ENCODE measurements at places on chromosomes 5 and 9.

- DNase-seq = no peak
Observed at GRCh38 chr5:22521521-22521920, 331.6 kb downstream of the CDH12 start.

DNA sequence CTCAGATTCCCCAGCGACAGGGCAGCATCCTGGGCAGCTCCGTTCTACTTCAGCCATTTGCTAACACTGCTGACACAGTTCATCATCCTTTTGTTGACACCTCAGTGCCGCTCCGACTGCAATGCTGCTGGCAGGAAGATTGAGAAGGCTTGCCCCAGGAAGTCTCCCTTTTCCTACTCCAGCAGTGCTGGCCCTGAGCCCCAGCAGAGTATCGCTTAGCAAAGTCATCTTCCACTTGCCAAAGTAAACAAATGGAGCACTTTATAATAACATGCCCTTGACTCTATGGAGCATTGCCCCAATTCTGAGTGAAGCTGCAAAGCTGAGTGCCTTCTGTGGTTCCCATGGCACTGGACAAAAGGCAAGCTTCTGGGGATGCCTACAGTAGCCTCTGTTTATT, 32.2 kb downstream of the PRLR start:
- DNase-seq = no peak

- DNase-seq = no peak
Observed at GRCh38 chr9:114002271-114002985, 75.7 kb downstream of the AMBP start.

DNA sequence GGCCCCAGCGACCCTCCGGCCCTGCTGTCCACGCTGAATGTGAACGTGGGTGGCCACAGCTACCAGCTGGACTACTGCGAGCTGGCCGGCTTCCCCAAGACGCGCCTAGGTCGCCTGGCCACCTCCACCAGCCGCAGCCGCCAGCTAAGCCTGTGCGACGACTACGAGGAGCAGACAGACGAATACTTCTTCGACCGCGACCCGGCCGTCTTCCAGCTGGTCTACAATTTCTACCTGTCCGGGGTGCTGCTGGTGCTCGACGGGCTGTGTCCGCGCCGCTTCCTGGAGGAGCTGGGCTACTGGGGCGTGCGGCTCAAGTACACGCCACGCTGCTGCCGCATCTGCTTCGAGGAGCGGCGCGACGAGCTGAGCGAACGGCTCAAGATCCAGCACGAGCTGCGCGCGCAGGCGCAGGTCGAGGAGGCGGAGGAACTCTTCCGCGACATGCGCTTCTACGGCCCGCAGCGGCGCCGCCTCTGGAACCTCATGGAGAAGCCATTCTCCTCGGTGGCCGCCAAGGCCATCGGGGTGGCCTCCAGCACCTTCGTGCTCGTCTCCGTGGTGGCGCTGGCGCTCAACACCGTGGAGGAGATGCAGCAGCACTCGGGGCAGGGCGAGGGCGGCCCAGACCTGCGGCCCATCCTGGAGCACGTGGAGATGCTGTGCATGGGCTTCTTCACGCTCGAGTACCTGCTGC, 839 bp downstream of the KCNV2 start:
- no peak for DNase-seq

- DNase-seq = no peak
Observed at GRCh38 chr5:169303119-169303515, 2.2 kb upstream of the SLIT3 start.

DNA sequence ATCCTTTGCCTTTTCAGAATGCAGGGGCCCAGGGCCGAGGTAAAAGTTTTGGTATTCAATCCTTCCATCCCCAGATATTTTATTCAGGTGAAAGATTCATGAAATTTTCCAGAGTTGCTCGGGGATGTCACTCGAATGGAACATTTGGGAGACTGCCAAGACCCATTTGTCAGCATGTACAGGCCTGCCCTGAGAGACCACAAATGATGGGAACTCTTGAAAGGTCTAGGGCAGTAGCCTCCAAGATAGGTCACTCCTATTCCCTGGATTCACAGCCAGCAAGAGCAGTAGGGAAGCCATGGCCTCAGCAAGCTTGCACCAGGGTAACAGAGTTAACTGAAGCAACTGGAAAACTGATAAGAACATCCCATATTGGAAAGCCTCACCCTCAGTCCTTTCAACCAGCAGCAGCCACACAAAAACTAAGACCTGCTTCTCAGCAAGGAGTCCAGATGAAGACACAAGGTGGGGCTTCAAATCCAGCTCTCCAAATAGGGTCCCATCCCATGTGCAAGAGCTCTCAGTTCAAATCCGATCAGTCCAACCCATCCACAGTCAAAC, 12.5 kb downstream of the CARD6 start:
- DNase-seq = no peak

GRCh38 chr9:83477120-83477519, 61.1 kb downstream of the FRMD3 start:
- no peak for DNase-seq

DNA sequence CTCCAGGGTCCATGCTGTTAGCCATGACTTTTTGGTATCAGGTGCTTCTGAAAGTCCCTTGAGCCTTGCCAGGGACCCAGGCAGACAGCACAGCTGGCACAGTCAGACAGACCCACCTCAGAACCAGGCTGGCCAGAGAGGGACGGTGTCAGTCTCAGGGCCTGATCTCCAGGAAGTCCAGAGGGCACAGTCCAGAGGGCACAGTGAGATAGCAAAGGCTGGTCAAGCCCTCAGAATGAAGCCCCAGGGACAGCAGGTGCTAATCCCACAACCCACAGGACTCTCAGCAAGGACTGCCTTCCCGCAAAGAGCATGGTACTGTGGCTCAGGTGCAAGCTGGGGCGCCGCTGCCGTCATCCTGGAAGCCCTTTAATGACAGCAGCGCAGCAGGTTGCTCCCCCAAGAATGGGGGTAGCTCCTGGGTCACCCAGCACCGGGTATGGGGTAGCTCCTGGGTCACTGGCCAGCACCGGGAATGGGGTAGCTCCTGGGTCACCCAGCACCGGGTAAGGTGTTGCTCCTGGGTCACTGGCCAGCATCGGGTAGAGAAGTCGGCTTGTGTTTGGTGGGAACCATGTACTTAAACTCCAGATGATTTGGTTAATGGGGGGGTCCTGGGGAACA, 105.6 kb upstream of the PHYKPL start:
- DNase-seq = no peak

DNA sequence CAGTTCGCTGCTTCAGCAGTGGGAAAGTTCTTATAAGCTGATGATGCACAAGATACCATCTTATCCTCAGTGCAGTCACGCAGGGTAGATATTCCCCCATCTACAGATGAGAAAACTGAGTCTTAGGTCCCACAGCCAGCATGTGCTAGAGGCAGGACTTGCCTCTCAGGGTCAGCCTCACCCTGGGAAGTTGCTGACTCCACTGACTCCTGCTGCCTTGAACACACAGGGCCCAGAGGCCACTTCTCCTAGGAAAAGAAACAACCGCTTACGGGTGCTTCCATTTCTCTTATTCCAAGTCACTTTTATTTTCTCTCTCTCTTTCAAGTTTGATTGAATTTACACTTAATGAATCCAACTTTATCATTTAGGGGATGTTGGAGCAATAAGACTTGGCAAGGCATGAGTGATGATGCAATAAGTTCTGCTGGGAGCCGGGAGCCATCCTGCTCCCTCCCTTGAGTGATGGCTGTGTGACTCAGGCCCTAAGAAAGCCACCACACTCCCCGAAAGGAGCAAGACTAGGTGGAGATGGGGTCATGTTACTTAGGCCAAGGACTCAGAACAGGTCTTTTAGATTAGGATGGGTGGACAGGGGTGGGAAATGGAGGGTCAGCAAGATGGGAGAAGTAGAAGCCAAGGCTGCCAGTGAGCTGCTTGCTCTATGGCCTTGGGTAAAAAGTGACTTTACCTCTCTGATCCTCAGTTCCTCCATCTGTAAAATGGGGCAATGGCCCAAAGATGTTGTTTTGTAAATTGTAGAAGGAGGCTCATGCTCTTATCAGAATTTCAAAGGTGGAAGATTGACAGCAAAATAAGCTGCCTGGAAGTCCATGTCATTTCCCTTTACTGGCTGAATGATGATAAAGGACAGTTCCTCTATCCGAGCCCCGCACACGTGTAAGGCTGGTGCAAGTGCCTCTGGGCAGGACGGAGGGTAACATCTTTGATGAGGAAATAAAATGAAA, 67.4 kb upstream of the ZNF618 start:
- DNase-seq = no peak

DNA sequence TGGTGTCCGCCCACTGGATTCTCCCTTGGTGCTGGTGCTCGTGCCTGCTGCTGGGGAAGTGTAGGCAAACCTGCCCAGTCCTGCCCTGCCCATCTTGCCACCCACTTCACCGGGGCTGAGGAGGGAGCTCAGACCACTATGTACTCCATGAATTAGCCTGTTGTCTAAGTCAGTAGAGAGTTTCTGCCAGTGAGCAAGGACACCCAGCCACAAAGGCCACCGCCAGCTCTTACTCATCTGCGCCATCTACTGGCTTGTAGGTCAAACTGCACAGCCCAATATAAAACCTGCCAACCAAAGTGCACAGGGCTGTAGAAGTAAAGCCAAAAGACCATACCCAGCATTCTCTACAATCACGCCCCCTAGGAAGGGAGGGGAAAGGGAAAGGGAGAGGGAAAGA, 102.3 kb downstream of the GLIS3 start:
- DNase-seq = peak; percentile 10

GRCh38 chr9:16626577-16627130, 243.8 kb downstream of the BNC2 start:
- DNase-seq = no peak

GRCh38 chr9:132059361-132059760, 20.3 kb downstream of the MED27 start:
- no peak for DNase-seq

- DNase-seq = no peak
Observed at GRCh38 chr9:111871499-111871855, 25.1 kb upstream of the UGCG start.

- no peak for DNase-seq
Observed at GRCh38 chr5:154071799-154072413, 33.1 kb downstream of the MFAP3 start.

GRCh38 chr9:120514405-120514804, 65.6 kb downstream of the CDK5RAP2 start:
- no peak for DNase-seq

- DNase-seq = no peak
Observed at GRCh38 chr5:172412724-172413286, 41.5 kb downstream of the SH3PXD2B start.

DNA sequence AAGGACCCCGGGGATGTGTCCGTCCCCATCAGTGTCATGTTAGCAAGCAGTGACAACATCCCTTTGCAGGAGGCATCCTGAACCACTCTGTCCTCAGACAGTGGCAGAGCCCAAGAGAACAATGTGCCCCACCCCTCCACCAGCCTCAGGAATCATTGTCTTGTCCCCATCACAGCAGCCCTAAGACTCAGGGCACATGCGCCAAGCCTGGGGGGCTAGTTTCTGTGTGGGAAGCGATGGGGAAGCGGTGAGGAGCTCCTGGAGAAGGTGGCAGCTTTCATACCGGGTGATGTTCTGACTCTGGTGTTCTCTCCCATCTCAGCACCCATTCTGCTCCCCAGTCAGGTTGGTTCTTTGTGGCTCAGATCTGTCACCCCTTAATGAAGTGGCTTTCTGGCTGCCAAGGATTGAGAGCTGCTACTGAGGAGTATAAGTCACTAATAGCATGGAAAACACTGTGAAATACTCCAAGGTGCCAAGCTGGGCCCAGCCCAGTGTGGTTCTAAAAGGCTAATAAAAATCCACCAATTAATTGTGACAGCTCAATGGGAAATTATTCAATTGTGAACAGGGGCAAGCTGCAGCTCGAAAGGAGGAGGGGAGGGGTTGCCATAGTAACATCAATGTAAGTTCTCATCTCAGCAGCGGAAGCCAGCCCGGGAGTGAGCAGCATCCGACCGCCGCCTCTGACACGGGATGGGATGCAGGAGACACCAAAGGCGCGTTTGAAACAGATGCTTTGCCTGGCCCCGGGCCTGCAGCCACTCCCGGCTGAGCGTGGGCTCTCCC, 4.7 kb downstream of the QRFP start:
- no peak for DNase-seq

- DNase-seq = no peak
Observed at GRCh38 chr5:10671041-10672008, 89.7 kb downstream of the DAP start.

GRCh38 chr9:109542922-109543321, 44.8 kb upstream of the PTPN3 start:
- no peak for DNase-seq

DNA sequence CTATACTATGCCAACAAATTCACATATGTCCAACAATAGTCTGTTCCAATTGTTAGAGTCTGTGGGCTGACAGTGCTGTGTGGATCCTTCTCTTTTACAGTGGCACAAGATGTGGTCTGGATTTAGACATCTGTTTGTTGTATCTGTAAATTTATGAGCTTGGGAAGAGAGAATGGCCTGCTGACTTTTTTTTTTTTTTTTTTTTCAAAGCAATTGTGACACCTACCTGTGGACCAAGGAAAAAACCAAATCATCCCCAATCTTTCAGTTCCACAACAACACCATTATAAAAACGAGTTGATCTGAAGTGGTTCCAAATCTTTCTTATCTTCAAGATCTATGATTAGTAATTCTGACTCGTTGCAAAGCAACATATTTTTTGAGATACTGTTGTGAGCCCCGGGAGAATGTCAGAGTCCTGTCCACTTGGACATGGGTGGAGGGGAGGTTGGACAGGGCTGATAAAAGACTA, 4.9 kb downstream of the IRX2 start:
- no peak for DNase-seq

GRCh38 chr9:31089549-31090221, 1294.8 kb upstream of the ACO1 start:
- no peak for DNase-seq

GRCh38 chr9:137176302-137177182, 4.7 kb upstream of the TMEM210 start:
- DNase-seq = peak; percentile 36

DNA sequence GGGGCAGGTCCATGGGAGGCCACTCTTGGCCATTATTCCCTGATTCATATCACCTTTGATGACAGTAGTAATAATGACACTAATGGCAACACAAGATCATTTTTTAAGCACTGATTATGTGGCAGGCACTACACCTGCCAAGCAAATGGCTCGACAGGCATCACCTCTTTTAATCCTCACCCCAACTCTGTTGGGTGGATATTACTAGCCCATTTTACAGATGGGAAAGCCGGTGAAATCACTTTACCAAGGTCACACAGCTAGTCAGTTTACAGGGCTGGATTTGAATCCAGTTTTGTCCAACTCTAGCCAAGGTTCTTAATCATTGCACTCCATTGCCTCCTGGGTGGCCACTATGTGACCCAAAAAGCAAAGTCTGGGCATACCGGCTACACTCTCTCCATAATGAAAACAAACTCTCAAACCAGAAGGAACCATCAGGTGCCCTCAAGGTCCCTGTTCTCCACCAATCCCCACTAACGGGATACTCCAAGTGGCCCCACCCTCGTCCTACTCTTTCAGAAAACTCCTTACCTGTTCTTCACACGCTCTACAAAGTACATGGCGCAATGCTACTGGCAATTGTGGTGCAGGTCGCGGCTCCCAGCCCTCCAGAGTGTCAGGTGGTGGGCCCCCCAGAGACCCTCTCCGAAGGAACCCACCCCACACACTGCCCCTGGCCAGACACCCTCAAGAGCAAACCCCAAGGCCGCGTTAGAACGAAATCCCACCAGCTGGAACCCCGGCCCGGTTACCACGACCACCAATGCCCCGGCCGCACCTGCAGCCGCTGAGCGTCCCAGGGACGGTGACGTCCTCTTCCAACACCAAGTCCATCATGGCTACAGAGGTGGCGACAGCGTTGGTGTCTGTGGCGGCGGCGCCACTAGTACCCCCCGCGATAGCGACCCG, 572 bp downstream of the CDK5RAP2 start:
- DNase-seq = peak; percentile 15

All from hematopoietic multipotent progenitor cell treated with erythropoietin and hydrocortisone succinate and interleukin-3 and kit ligand, for 15 days (in vitro differentiated cells).